ENCODE measurements at places on chromosomes 3 and 15.

DNA sequence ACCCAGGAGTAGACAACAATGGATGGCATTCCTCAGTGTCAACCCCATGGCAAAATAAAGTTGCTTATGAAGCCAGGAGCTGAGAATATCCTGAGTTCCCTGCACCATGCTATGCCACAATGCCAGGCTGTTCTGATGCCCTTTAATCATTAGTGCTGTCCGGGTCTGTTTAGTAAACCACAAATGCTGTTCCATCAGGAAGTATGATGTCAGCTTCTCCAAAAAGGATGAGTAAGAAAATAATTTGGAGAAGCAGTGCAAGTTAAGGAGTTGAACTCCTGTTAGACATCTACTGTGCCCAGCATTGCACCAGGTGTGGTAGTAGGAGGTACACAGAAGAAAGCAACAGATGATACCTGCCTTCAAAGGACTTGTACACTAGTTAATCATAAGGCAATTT lies 67.9 kb upstream of the GUCA1C start:
- DNase-seq, result no peak

DNA sequence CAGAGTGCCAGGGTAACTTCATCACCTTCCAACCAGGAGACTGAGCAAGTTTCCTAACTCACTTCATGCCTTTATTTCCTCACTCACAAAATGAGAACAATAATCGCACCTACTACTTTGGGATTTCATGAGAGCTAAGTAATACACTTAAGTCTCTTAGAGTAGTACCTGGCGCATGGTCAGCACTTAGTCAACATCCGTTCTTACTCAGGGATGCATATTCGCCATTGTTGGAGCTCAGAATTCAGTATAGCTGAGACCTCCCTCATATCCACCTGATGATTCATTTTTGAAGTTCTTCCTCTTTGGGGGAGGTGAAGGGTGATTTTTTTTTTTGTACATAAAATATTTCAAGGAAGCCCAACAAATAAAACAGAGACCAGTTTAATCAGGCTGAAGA lies 188.2 kb downstream of the AGBL1 start:
- no peak for DNase-seq

GRCh38 chr3:40720863-40721262 lies 196.1 kb downstream of the ZNF621 start:
- no peak for DNase-seq

- DNase-seq, result no peak
Observed at GRCh38 chr3:49163609-49164008, 2.5 kb downstream of the CCDC71 start.

DNA sequence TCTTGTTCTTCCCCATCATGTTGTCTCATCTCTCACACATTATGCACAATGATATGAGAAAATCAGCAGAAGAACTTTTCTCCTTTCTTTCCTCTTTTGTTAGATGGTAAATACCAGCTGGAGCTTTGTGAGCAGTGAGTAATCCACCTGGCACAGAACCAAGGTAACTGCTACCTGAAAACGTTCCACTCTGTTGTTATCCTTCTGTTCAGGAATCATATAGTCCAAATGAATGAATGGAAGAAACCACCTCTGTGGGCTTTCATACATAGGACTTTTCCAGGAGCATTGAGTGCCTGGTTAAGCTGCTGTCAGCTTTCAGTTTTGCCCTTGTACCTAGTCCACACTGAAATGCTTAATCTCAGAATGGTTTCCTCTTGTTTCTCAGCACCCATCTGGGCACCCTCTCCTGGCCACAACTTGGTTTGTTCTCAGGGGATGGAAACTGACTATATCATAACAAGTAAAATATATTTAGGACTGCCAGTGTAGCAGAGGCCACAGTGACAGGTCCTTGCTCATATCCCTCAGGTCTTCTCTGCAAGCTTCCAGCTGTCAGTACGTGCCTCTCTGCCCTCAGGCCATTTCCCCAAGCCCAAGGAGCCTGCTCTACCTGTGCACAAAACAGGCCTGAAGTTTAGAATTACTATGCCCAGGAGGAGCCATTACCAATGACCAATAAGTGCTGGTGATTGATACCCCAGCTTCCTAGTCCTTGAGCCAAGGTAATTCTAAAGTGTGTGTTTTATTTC lies 23.5 kb upstream of the SLC4A7 start:
- no peak for DNase-seq

DNA sequence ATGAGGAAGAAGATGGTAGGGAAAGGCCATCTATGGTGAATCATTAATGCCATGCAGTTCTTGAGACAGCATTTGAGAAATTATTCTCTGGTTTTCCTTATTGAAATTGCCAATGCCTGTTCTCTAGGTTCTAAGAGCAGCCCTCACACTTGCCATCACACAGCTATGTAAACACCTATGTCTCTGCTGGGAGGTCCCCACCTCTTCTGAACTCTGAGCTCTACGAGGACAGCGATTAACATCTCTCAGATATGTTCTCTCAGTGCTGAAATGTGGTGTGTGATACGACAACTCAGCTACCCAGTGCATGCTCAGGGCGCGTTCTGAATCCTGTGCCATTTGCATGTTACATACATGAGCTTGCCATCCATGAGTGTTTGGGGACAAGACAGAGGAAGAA lies 131.3 kb upstream of the CTDSPL start:
- no peak for DNase-seq

All from uterus (tissue), 4 donors.